ENCODE measurements at places on chromosomes 7 and 10. TPM values are rescaled to one million over a fixed set of nuclear protein-coding genes. Genes with fewer than 3 reads are reported as not detected.

DNA sequence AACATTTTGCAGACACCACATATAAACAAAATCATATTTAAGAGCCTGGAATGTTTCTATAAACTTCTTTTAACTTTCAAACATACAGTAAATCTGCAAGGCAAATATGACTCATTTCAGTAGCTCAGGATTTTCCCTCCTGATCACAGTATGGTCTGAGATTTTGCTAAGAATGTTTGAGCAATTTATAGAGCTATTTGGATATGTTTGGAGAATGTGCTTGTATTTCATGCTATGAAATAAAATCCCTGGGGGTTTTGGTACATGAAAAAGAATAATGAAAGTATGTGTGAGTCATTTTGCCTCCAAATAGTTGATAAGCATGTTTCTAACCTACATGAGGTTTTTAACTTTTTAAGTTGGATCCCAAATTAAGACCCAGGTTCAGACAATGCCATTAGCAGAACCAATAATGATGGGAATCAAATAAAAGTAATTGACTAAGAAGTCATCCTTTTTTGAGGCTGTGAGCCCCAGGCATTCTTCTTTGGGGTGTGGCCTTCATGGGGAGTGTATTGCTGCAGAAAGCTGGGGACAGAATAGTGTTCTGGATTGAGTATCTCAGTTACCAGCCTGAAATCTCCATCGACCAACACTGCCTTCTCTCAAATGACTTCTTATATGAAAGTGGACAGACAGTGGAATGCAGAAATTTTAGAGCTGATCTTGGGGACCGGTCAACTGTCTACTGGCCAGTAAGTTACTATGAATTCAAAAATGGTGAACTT, 66.1 kb upstream of the AGBL3 start:
- peak; percentile 87 for DNase-seq
- no peak overlapping the region for H3K4me3 ChIP-seq
- H3K4me1 ChIP-seq = no peaks in the 10 kb centered on the region
- no peak overlapping the region for H3K27ac ChIP-seq
- H3K36me3 ChIP-seq = no peaks in the 10 kb centered on the region

GBX1 gene
- total RNA-seq = 1.6 TPM

DNA sequence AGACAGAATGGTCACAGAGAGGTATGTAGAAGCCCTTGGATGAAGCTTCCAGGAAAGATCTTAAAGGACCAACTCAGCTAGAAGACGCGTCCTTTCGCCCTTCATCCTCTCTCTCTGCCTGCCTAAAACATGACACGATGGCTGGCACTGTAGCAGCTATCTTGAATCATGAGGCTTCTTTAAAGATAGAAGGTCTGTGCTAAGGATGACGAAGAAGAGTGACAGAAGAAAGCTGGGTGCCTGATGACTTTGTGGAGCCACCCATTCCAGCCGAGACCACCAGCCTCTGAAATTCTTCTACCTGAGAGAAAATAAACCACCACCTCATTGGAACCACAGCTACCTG, 25.5 kb downstream of the WDR86 start:
- H3K27ac ChIP-seq = no peak overlapping the region
- no peak for DNase-seq
- H3K27me3 ChIP-seq = peaks cover 7% of the 10 kb centered on the region
- H3K4me3 ChIP-seq = no peak overlapping the region

COMMD3 gene
- 54.3 TPM for total RNA-seq

- no peaks in the 10 kb centered on the region for H3K4me1 ChIP-seq
- no peak overlapping the region for H3K27ac ChIP-seq
- DNase-seq = peak; percentile 66
- H3K4me3 ChIP-seq = no peak overlapping the region
Measured at GRCh38 chr10:60820093-60820754, 41.9 kb downstream of the CDK1 start.

GRCh38 chr10:6721480-6721879, 141.4 kb upstream of the PRKCQ start:
- peak; percentile 98 for DNase-seq
- H3K27me3 ChIP-seq = no peaks in the 10 kb centered on the region
- H3K4me3 ChIP-seq = no peak overlapping the region

- no peak overlapping the region for H3K27ac ChIP-seq
- H3K36me3 ChIP-seq = no peaks in the 10 kb centered on the region
- DNase-seq = peak; percentile 38
Measured at GRCh38 chr10:73584737-73585136, 6.4 kb downstream of the USP54 start.

DNA sequence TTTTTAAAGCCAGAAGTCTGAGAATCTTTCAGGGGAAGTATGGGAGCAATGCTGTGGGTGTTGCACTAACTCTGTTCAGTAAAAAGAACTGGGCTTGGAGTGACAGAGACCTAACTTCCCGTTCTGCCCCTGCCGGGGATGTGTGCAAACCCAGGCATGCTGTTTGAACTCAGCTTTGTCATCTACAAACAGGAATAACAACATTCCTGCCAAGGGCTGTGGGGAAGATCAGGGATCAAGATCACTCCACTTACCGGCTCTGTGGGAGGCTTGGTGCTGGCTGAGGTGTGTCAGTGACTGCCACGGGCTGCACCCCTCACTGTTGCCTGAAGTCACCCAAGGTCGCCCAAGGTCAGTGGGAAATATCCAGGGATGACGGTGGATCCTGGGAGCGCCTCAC, 23.1 kb upstream of the DRGX start:
- H3K4me1 ChIP-seq = no peaks in the 10 kb centered on the region
- no peak for DNase-seq
- H3K4me3 ChIP-seq = no peak overlapping the region
- no peaks in the 10 kb centered on the region for H3K36me3 ChIP-seq
- no peak overlapping the region for H3K27ac ChIP-seq

GRCh38 chr7:110921595-110922151, 169.3 kb upstream of the LRRN3 start:
- H3K4me1 ChIP-seq = peaks cover 8% of the 10 kb centered on the region
- peak; percentile 37 for DNase-seq
- H3K27me3 ChIP-seq = no peaks in the 10 kb centered on the region
- H3K36me3 ChIP-seq = no peaks in the 10 kb centered on the region
- H3K4me3 ChIP-seq = no peak overlapping the region
- H3K27ac ChIP-seq = peak overlapping the region; percentile 14

MAT1A gene
- total RNA-seq = 5.1 TPM

GRCh38 chr7:25578991-25579777, 350.9 kb upstream of the NPVF start:
- H3K27me3 ChIP-seq = no peaks in the 10 kb centered on the region
- H3K4me1 ChIP-seq = peaks cover 6% of the 10 kb centered on the region
- no peaks in the 10 kb centered on the region for H3K36me3 ChIP-seq
- H3K4me3 ChIP-seq = no peak overlapping the region
- no peak overlapping the region for H3K27ac ChIP-seq

CDHR1 gene
- total RNA-seq = 0.12 TPM

DNA sequence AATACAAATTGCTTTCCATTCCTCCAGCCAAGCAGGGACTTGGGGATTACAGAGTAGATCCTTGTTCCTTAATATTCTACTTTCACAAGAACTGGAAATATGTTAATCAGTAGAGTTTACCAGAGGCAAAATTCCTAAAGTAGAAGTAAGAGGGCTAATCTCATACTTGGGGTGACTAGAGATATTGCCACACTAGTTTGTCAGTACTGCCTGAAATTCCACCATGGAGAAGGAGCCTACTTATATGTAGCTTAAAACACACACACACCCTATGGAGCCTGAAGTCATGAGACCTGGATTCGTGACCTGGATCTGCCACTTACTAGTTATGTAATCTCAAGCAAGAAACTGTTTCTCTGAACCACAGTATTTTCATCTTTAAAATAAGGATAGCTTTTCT, 33.9 kb downstream of the STRIP2 start:
- no peaks in the 10 kb centered on the region for H3K27me3 ChIP-seq
- no peak overlapping the region for H3K4me3 ChIP-seq
- peak; percentile 77 for DNase-seq
- peaks cover 38% of the 10 kb centered on the region for H3K36me3 ChIP-seq

GRCh38 chr7:20514364-20514763, 101.1 kb upstream of the ABCB5 start:
- no peaks in the 10 kb centered on the region for H3K4me1 ChIP-seq
- no peak overlapping the region for H3K27ac ChIP-seq

AGAP4 gene
- 21.8 TPM for total RNA-seq

DNA sequence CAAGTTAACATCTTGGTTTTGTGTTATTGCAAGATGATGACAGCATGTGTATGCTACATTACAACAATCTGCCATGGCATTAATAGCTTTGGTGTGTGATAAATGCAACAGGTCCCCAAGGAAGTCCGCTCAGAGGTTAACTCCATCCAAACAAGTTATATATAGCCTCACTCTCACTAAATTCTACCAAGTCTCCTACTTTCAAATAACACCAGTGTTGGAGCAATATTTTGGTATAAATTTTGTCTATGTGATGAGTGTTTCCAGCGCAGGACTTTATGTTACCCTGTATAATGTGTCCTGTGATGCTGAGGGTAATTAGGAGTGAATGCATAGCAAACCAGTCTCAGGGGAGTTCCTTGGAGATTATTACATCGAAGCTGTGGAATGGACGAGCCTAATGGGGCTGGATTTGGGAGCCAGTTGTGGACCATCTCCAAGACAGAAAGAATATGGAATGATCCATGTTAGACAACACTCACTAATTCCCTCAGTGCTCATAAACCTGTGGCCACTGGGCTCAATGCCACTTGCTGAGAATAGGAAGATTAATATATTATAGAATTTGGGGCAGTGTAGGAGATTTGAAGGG, 127.6 kb upstream of the CXCL12 start:
- H3K36me3 ChIP-seq = no peaks in the 10 kb centered on the region
- H3K27ac ChIP-seq = no peak overlapping the region
- H3K4me3 ChIP-seq = no peak overlapping the region
- no peak for DNase-seq
- peaks cover 17% of the 10 kb centered on the region for H3K4me1 ChIP-seq
- H3K27me3 ChIP-seq = no peaks in the 10 kb centered on the region

TBX20 gene
- 240 TPM for total RNA-seq

ZNF425 gene
- total RNA-seq = 7.1 TPM

DNA sequence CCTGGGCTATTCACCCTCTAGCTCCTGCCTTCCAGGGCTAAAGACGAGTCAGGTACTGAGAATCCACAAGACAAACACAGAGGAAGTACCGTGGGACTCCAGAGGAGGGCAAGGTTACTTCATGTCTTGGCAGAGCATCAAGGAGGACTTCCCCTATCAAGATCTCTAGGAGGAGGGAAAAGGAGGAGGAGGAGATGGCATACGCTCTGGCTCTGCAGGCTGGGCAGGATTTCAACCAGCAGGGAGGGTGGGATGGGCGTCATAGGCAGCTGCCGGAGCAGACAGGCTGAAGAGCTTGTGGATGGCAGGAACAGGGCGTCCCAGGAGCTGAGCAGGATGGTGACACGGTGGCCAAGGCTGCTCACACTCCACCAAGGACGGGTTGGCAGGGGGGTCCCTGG, 21.3 kb downstream of the MDH2 start:
- peaks cover 30% of the 10 kb centered on the region for H3K4me1 ChIP-seq
- no peak overlapping the region for H3K4me3 ChIP-seq
- H3K36me3 ChIP-seq = peaks cover 16% of the 10 kb centered on the region
- no peaks in the 10 kb centered on the region for H3K27me3 ChIP-seq

GIMAP5 gene
- total RNA-seq = 0.45 TPM

MBL2 gene
- total RNA-seq = not detected

GRCh38 chr10:118925404-118926071, 104.0 kb upstream of the NANOS1 start:
- no peak for DNase-seq
- H3K36me3 ChIP-seq = no peaks in the 10 kb centered on the region
- H3K4me1 ChIP-seq = no peaks in the 10 kb centered on the region
- no peak overlapping the region for H3K4me3 ChIP-seq

DNA sequence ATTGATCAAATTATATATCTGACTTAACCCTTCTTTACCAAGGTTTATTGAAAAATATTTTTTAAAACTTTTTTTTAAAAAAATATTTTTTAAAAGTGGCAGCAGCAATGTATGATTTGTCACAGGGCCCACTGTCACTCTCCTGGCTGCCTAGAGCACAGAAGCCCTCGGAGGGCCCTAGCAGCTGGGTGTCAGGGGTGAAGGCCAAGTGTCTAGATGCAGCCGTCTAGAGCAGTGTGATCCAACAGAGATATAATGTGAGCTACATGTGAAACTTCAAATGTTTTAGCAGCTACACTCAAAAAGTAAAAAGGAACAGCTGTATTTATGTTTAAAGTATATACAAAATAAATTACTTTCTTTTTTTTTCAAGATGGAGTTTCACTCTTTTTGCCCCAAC, 112.7 kb downstream of the ARHGAP22 start:
- DNase-seq = no peak
- H3K4me3 ChIP-seq = no peak overlapping the region

- H3K36me3 ChIP-seq = no peaks in the 10 kb centered on the region
- no peak for DNase-seq
- H3K4me3 ChIP-seq = no peak overlapping the region
- H3K27me3 ChIP-seq = no peaks in the 10 kb centered on the region
- H3K27ac ChIP-seq = no peak overlapping the region
- H3K4me1 ChIP-seq = peaks cover 10% of the 10 kb centered on the region
Measured at GRCh38 chr7:121020249-121020988, 31.9 kb downstream of the CPED1 start.

DNA sequence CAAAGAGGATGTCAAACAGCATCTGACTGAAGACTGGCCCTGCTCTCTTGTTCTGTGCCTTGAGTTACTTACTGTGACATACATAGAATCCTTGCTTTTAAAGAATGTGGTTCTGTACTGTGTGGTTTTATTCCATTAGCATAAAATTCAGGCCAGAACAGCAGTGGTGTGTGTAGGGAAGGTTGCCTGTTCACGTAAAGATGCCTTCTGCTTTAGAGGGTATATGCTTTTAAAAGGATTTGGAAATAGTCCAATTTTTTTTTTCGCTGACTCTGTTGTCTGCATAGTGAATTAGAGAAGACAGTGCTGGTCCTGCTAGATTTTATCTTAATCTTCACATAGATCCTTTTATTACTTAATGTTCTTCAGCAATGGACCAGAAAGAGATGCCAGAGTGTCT, 470.8 kb upstream of the SEMA3A start:
- no peaks in the 10 kb centered on the region for H3K36me3 ChIP-seq
- H3K27me3 ChIP-seq = no peaks in the 10 kb centered on the region
- no peak overlapping the region for H3K27ac ChIP-seq
- no peak for DNase-seq

GRCh38 chr10:16030562-16030961, 170.3 kb upstream of the MINDY3 start:
- no peaks in the 10 kb centered on the region for H3K4me1 ChIP-seq
- no peaks in the 10 kb centered on the region for H3K27me3 ChIP-seq
- no peak for DNase-seq
- H3K4me3 ChIP-seq = no peak overlapping the region
- no peaks in the 10 kb centered on the region for H3K36me3 ChIP-seq

DNA sequence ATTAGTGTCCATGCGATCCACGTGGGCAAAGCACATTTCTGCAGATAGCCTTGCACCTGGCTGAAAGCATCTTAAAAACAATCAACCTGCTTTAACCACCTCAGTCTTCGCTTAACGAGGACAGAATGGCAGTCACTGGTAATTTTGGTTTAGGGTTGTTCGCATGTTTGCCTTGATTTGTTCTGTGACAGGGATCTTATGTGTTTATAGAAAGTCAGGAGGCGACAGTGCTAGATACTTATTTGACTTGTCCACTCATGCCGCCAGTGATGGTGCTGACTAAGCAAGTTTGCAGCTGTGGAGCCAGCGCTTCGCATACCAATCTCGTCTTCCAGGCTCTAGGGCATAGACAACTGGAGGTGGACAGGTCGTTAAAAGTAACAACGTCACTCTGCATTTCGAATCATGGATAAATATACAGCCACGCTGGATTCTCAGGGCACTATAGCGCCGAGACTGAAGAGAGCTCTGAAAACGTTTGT, 1.2 kb upstream of the TMEM243 start:
- peaks cover 51% of the 10 kb centered on the region for H3K27me3 ChIP-seq
- peak; percentile 18 for DNase-seq
- no peak overlapping the region for H3K27ac ChIP-seq
- H3K36me3 ChIP-seq = no peaks in the 10 kb centered on the region
- H3K4me3 ChIP-seq = peak overlapping the region; percentile 82
- no peaks in the 10 kb centered on the region for H3K4me1 ChIP-seq
